ENCODE measurements at places on chromosomes 2 and 18.

DNA sequence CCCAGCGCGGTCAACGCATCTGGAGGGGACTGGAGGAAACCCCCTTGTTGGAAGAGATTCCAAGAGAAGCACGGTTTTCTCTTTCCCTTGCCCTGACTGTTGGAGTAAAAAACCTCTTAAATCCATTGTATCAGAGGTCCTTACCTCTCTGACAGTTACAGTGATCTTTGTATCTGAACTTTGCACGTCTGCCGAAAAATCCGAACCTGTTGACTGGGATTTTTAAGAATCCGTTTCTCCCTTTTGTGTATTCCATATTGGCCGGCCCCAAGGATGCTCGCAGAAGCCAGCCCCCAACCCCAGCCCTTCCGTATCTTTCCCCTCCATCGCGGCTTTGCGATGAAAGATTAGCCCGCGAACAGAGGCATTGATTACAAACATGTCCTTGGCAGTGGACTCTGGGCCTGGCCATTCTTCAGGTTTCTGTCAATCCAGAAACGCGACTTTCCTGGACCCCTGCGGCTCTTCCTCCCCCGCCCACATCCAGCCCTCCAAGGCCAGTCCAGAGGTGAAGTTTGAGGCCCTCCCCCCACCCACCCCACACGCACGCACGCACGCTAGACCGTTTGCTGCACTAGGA is 4.6 kb upstream of the DLX1 start:
- no peak for DNase-seq

GRCh38 chr18:61771861-61772260 is 120.9 kb downstream of the RNF152 start:
- no peak for DNase-seq

DNA sequence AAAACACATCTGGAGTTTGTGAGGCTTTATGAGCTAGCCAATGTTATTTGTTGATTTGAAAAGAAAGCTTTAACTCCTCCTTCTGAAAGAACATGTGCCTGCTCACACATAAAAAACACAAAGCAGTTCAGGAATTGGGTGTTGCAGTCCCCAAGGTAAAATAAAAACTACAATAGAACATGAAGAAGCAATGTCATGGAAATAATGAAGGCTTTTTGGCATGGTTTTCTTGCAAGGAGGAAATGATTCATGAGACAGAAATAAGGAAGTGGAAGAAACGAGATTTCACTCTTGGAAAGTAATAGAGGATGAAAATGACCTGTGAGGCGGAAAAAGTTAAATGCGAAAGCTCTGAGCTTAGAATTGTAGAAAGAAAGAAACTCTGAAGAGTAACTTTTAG is 81.1 kb downstream of the TRIB2 start:
- no peak for DNase-seq

DNA sequence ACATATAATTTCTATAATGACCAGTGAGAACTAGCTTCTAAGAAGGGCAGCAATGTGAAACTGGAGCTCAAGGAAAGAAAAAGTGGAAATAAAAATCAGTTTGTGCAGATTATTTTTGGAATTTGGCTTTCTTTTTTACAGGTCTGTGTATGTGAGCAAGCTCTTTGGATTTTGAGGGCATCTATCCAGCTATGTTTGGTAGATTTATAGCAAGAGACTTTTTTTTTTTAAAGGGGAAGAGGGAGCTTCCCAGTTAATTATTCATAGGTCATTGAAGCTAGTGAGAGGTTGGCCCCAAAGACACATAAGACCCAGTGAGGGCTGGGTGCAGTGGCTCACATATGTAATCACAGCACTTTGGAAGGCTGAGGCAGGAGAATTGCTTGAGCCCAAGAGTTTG is 24.0 kb upstream of the COLEC12 start:
- DNase-seq: no peak

DNA sequence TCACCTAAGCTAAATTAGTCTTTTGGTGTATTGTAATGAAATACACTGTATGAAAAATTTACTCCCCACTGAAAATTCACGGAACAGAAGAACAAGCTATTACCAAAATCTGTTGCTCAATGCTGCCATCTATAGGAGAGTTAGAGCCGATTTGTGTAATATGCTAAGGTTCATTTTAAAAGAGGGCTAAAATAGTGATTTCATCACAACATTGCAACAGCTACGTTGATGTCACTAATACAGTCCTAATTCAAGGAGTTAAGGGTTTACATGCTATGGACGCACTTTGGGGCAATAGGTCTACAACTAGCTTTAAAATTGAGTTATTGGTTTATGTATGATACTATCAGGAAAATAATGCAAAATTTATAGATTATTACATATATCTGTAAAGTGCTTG is 3.0 kb upstream of the IRS1 start:
- DNase-seq: no peak

DNA sequence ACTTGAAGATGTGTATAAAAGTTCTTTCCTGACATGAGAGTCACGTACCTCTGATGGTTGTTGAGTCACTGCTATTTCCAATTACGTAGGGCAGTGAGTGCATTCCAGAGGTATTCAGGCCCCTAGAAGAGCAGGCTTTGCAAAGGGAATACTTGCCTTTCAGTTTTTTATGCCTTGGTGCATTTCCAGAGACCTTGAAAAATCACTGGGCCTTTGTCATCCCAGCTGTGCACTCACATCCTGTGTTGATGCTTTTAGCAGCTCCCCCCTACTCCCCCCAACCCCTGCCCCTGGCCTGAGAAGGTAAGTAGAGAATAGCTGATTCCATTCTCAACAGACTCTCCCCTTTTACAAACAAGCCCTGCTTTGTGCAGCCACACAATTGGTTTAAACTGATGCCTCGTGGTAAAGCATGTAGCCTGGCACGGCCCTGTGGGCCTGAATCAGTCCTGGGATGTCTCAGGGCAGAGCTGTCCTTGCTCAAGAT is 174.2 kb downstream of the PRPF40A start:
- no peak for DNase-seq

DNA sequence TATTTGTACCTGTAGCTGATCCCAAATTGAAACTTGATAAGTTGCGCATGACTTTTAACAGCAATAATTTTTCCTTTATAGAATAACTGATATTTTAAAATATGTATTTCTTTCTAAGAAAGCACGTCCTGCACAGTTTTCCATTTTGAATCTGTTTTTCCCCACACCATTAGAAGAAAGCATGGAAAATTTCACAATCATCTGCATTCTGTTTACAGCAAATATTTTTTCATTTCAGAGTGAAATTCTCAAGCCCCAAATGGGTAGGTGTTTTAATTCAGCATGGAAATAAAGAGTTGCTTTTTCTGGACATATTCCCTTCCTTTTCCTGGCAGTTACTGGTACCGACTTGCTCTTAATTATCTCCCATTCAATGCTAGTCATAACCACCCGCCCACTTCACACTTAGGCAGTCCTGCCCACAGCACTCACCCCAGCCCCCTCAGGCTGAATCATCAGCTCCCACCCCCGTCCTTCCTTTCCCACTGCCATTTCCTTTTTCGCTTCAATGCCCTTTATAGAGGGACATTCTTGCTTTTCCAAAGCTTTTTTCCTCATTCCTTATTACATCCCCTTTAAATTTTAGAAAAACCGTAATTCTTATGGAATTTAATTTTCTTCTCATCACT is 89.2 kb upstream of the GLS start:
- no peak for DNase-seq

All from cerebellar nuclear complex (tissue), 1 donor.